Stimulated activated CD4-positive, alpha-beta T cell treated with anti-CD3 and anti-CD28 coated beads, Interleukin-1b, Interleukin-23, amount 100 ng/mL, for 48 hours (primary cell): ENCODE measurements at places on chromosomes 5 and 9.
A peak's percentile ranks its signal among the peaks of the same experiment; 100 is the strongest.

DNA sequence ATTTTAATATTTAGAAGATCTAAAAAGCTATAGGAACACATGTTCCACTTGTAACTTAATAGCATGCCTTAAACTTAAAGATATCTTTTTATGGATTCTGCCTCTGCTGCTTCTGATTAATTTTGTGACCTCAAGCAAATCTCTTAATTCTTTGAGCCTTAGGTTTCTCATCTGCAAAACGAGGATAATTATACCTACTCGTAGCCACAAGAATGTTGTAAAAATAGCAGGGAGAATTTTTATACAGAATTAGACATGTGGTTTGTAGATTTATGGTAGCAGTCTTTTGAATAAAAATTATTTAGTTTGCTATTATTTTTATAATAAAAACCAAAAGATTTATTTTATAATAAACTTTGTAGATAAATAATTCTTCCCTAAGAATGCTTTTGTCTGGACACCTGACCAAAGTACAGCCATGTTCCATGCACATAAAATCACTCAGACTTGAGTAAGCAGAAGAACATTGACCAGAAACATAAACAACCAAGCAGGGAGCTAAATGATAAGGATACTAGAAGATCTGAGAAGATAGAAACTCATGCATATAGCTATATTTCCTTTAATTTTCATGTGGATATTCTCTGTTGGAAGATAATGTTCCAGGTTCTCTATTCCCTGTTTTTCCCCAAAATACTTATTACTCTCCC lies 18.5 kb downstream of the C9orf85 start:
- no peak for DNase-seq

- DNase-seq = no peak
Observed at GRCh38 chr5:142506046-142506445, 179.8 kb downstream of the FGF1 start.

- no peak for DNase-seq
Observed at GRCh38 chr5:140133514-140134167, 7.9 kb downstream of the IGIP start.

DNA sequence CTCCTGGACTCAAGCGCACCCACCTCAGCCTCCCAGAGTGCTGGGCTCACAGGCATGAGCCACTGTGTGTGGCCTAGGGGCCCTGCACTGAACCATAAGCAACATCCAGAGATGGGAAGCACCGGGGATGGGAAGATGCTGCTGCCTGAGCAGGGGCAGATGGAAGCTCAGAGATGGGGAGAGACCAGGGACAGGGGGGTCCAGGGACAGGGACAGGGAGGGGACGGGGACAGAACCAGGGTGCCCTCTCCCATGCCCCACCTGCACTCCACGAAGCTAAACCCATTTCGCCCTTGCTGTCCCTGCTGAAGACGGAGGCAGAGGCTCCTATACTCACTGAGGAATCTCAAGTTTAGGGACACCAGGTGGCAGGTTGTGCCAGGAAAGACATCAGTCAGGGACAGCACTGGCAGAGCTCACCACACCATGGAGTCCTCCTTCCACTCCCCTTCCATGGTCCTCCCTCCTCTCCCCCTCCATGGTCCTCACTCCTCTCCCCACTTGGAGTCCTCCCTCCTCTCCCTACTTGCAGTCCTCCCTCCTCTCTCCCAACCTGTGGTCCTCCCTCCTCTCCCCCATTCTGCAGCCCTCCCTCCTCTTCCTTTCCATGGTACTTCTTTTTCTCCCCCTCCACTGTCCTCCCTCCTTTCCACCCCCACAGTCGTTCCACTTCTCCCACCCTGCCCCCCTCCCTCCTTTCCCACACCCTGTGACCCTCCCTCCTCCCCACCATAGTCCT lies 45.5 kb upstream of the LRRC14B start:
- DNase-seq = no peak

GRCh38 chr9:89613912-89614892 lies 9.4 kb downstream of the GADD45G start:
- no peak for DNase-seq

DNA sequence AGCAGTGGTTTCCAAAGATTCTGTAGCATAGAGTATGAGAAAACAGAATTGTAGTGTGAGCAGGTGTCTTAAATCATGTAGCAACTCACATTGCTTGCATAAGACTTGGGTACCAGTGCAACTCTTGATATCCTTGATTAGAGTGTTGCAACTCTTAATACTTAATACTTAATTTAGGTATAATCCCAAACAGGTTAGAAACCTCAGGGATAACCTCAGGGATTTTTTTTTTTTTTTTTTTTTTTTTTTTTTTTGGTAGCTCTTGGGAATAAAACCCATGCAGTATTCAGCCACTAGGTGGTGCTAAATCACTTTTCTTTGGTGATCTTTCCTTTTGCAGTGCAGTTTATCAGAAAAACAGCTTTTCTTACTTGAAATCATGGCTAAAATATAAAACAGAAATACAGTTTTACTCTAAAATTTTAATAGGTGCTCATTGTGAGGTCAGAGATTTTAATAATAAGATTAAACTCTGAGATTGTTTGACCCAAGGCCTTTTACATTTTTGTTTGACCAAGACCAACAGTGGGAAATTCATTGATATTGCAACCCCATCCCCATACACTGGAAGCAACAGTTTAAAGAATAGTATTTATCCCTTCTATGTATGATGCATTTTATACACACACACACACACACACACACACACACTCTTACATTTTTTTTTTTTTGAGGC lies 55.3 kb downstream of the ERAP1 start:
- DNase-seq = no peak

DNA sequence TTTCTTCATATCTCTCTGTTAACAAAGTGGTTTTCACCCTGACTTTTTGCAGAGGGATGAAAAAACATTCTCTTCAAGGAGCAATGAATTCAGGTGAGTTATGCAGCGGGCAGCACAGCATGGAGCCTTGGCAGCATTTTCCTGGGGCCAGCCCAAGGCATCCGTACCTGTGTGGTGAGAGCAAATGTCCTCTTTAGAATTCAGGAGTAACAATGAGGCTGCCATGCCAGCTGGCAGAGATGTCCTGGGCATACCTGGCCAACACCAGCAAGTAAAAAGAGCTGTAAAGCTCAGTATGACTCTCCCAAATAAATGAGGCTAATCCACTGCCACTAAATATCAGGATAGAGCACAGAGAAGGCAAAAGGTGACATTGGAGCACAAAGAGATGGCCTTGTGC lies 277.6 kb upstream of the TRPC7 start:
- no peak for DNase-seq

GRCh38 chr9:132739710-132740310 lies 69.5 kb downstream of the GTF3C4 start:
- no peak for DNase-seq

- no peak for DNase-seq
Observed at GRCh38 chr9:72977670-72978069, 24.8 kb upstream of the ALDH1A1 start.

GRCh38 chr5:73591698-73592501 lies 26.4 kb downstream of the UTP15 start:
- no peak for DNase-seq

GRCh38 chr9:4678679-4679267 lies 596 bp upstream of the CDC37L1 start:
- DNase-seq = no peak

DNA sequence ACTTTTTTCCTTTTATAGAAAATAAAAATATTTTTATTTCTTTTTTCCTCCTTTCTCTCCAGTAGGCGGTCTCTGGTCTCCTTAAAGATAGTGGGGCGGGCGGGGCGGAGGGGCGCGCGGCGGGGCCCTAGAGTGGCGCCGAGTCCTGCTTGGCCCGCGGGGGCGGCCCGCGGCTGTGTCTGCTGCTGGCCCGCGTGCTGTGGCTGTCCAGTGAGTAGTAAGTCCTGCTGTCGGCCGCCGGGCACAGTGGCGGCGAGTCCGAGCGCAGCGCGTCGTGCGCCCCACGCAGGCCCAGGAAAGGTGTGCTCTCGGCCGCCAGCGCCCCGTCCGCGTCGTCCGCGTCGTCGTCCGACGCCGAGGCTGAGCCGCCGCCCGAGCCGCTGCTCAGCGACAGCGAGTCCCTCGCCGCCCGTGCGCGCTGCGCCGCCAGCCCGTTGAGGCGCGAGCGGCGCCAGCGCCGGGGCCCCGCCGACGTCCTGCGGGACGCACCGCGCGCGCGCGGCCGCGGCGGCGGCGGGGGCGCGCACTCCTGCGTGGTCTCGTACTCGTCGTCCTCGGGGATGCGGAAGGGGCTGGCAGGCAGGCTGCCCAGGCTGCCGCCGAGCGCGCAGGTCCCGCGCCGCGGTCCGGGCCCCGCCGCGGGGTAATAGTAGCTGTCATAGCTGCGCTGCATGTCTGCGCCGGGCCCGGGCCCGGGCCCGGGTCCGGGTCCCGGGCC lies 52.3 kb downstream of the PSD2 start:
- peak; percentile 67 for DNase-seq

GRCh38 chr5:56588636-56589480 lies 226.5 kb upstream of the MAP3K1 start:
- DNase-seq = peak; percentile 19

GRCh38 chr9:95133325-95133705 lies 184.2 kb downstream of the FANCC start:
- no peak for DNase-seq

DNA sequence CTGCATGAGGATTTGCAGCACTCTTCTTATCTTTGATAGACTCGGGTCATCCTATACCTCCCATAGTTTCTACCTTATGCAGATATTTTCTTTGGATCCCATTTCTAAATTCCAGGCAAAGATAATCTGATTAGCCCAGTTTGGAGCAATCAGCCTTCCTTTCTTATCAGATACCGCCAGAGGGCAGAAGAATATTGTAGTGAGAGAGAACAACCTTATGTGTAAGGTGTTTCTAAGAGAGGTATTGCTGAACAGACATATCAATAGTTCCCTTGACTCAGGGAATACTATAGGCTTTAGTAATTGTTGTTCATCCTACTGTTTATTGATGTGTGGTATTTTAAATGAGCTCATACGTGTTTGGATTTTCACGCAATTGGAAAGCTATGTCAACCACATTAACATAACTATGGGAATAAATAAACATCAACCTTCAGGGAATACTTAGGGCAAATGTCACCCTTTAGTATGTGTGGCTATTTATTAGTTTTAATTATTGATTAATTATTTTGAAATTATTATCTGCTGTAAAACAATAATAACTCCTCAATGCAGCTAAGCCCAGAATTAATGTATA lies 1435.2 kb upstream of the CDH9 start:
- no peak for DNase-seq

DNA sequence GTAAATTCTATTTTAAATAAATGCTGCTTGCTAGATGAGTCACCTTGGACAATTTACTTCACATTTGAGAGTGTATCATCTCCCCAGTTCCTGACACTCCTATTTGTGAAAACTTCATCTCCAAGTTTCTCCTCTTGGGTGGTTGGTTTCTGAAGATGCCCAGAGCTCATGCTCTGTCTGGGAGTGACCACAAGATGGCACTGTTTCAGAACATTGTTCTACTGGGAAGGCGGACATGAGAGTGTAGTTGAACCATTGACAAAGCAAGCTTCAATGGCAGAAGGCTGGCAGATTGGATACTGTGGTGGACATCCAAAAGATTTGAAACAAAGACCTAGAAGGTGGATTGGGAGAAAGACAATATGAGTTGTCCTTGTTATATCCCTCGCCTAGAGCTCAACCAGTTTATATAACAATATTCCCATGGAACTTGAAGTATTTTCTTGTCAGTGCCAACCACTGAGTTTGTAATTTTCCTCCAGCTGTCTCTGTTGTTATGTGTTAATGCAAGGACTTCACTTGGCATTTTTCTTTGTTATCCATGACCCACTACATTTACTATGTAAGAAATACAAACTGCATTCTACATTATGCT lies 234.3 kb upstream of the ANKH start:
- peak; percentile 21 for DNase-seq

DNA sequence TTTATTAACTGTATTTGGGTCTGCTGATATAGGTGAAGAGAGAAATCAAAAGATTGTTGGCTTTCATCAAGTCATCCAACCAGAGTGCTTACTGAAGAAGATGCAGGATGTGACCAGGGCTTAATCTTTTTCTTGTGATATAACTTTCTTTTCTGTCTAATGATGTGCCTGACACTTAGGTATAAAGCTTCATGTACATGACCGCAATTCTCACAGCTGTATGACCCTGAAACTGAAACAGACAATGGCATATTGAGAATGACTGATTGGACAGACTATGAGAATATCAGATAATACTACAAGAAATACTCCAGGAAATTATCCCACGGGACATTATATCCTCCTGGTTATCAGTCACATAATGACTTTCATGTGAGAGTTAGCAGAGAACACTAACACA lies 32.5 kb upstream of the FAM174A start:
- no peak for DNase-seq

DNA sequence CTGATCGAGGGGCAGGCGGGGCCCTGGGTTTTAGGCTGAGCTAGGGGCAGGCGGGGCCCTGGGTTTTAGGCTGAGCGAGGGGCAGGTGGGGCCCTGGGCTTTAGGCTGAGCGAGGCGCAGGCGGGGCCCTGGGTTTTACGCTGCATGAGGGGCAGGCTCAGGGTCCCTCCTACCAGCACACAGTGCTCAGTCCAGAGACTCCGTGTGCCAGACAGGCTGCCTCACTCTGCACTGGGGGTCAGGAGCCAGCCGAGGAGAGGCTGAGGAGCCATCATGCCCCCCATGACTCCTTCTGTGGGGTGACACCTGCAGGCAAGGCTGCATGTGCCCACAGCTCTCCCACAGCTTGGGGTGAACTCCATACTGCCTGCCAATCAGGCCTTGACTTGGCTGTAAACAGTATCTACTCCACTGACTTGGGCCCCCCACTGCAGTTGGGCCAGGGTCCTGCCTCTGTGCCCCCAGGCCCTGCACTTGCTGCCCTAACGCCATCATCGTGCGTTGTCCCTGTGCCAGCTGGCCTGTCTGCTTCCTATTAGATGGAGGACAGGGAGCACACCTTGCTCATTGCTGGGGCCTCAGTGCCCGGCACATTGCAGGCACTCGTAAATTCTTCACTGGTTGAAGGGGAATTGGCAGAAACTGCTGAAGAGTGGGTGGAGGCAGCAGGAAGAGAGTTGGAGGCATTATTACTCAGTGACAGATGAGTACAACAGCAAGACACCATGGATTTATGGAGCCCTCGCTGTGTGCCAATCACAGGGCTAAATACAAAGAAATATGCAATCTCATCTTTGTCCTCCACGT lies 78.6 kb downstream of the AMBP start:
- DNase-seq = no peak

DNA sequence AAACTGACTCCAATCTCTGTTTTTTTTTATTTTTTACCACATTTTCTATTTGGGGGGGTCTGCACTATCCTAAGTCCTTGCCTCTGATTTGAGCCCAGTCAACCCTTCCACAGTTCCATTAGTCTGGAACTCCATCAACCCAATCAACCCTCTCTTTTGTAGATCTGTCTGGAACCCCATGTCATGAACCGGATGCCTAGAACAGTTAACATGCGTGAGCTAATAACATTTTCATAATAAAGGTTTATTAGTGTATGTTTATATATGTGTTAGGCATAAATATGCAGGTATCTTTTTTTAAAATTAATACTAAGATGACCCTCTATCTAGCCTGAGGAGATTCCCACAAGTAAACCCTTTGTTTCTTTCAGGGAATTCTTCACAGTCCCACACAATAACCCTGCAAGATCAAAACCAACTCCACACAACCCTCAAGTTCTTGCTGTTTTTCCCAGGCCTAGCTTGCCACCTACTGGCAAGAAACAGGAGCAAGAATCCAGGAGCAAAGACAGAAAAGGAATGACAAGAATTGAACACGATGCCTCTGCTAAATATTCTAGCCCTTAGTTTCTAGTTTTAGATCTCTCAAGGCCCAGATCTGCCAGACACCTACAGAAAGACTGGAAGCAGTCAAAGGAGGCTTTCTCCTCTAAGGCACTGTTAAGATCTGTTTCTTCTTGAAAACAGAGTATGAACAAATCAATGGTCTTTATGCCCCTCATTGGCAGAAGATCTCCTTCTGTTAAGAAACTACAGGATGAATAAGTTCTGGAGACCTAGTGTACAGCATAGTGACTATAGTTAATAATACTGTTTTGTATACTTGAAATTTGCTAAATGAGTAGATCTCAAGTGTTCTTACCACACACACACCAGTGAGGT lies 100.4 kb downstream of the TRIM36 start:
- DNase-seq = peak; percentile 1
